ENCODE measurements at places on chromosomes 7 and 10.
A peak's percentile ranks its signal among the peaks of the same experiment; 100 is the strongest.

DNA sequence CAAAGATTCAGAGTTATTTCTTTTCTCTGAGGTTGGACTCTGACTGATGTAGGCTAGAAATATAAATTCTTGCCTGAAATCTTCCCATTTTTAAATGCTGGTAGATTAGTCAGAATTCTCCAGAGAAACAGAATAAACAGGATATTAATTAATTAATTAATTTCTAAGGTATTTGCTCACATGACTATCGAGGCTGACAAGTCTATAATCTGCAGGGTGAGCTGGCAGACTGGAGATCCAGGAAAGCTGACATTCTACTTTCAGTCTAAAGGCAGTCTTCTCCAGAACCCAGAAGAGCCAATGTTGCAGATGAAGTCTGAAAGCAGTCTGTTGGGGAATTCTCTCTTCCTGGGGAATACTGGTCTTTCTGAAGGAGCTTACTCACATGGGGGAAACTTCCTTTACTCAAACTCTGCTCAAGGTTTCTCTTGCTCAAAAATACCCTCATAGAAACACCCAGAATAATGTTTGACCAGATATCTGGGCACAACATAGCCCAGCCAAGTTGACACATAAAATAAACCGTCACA, 189.7 kb downstream of the KIF20B start:
- peak; percentile 6 for DNase-seq

GRCh38 chr10:130809761-130810515, 501.6 kb downstream of the TCERG1L start:
- DNase-seq = no peak

- DNase-seq = no peak
Observed at GRCh38 chr7:7795630-7796121, 77.3 kb upstream of the RPA3 start.

GRCh38 chr10:35691522-35692236, 49.6 kb upstream of the FZD8 start:
- no peak for DNase-seq

GRCh38 chr7:4246536-4246935, 435.6 kb upstream of the FOXK1 start:
- no peak for DNase-seq

- peak; percentile 91 for DNase-seq
Observed at GRCh38 chr7:6272481-6273323, at the start of gene CYTH3. Gene CYTH3, minus strand, starts transcription at chr7:6272624. Its CDS starts 117 bp downstream, at chr7:6272507.

DNA sequence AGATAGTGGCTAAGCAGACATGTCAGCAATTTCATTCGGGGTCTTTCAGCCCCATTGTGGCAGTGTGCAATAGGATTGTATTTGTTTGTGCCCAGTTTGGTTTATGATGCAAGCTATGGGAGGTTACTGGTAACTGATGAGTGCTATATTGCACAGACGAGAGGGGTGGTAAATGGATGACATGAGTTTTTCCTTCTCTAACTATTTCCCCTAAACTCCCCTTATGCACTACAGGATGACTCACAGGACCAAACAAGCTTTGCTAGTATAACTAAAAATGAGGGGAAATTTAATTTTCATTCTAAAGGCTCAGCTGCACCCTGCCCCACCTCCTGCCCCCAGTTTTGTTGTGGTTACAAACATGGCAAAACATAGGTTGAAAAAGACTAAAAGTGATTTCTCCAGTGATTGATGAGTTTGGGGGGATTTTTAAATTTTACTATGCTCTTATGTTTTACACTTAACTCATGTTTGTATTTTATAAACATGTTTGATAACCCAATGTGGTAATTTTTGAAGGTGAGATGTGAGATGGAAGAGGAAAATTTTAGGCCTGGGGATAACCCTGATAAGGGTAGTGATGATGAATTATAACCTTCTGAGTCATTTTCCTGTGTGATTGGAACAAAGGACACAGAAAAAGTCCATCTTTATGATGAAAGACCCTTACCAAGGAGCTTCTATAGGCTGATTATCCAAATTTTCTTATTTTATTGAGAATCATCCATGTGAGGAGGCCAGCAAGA, 60.8 kb upstream of the NAMPT start:
- no peak for DNase-seq
